ENCODE measurements at places on chromosomes 3 and 15. TPM values are rescaled to one million over a fixed set of nuclear protein-coding genes. Genes with fewer than 3 reads are reported as not detected.

DNA sequence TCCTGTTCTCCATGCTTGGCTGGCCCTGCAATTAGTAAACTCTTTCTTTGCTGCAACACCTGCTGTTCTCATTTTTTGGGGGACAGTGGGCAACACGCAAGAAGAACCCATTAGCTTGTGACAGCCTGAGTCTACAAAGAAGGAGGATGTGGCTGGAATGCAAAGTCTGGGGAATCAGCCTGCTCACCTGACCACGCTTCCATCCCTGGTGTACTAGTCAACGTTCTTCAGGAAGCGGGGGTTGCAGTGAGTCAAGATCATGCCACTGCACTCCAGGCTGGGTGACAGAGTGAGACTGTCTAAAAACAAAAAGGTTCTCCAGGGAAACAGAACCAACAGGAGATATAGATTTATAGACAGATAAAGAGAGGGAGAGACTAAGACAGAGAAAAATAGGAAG lies 27.7 kb upstream of the KBTBD12 start:
- DNase-seq = no peak
- no peaks in the 10 kb centered on the region for H3K36me3 ChIP-seq
- no peaks in the 10 kb centered on the region for H3K4me1 ChIP-seq
- no peak overlapping the region for H3K27ac ChIP-seq

DNA sequence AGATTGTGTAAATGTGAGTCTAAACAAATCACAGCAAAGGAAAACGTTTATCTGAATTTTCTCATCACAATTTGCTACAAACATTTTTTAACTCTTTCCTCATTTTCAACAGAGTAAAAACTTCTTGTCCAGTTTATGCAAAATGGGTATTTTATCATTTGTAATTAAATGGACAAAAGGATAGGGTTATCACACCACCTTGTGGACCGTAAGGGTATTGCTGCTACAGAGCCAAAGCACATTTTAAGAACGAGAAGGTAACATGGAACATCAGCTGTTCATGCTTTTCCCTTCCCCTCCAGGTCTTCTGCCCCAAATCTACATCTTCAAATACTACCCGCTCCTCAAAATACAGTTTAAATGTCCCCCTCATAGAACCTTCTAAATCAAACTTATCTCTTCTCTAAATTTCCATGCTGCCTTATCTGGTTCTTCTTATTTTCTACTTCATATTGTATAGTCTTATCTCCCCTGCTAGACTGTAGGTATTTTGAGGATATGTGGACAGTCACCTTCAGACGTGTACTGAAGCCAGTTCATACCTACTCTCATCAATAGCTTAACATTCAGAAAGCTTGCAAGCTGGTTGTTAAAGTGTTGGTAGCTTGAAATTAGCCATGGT lies 12.8 kb upstream of the SETMAR start:
- H3K27ac ChIP-seq = no peak overlapping the region
- peak; percentile 10 for DNase-seq
- no peaks in the 10 kb centered on the region for H3K4me1 ChIP-seq
- H3K36me3 ChIP-seq = no peaks in the 10 kb centered on the region
- no peaks in the 10 kb centered on the region for H3K27me3 ChIP-seq
- no peak overlapping the region for H3K4me3 ChIP-seq

DNA sequence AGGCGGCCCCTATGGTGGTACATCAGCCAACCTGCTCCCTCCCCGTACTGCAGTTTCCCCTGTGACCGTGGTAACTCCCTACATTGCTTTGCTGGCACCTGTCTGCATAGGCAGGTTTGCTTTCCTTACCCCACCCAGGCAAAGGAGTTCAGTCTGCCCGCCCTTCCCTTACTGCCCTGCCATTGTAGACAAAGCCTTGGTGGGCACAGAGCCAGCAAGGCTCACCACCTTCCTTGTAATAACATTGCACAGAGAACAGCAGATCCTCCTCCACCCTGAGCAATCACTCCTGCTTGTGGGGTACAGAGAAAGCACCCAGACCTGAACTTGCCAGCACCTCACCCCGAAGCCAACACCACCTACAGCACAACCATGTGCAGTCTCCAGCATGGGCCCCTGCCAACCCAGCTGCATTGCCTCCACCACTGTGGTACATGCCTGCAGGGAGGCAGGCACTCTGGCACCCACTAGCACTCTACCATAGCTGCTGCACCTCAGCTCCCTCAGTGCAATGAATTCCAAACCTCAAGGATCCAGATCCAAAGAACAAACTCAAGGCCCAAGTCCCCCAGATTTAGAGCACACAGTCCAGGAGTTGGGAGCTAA lies 192.7 kb upstream of the KCNMB2 start:
- no peaks in the 10 kb centered on the region for H3K27me3 ChIP-seq
- no peaks in the 10 kb centered on the region for H3K36me3 ChIP-seq
- no peak for DNase-seq
- no peaks in the 10 kb centered on the region for H3K4me1 ChIP-seq
- no peak overlapping the region for H3K4me3 ChIP-seq

- H3K36me3 ChIP-seq = no peaks in the 10 kb centered on the region
- H3K4me3 ChIP-seq = no peak overlapping the region
- DNase-seq = peak; percentile 70
- H3K4me1 ChIP-seq = peaks cover 29% of the 10 kb centered on the region
- H3K27ac ChIP-seq = no peak overlapping the region
- no peaks in the 10 kb centered on the region for H3K27me3 ChIP-seq
Observed at GRCh38 chr3:133535971-133536881, 37.3 kb upstream of the CDV3 start.

- no peaks in the 10 kb centered on the region for H3K27me3 ChIP-seq
- peaks cover 11% of the 10 kb centered on the region for H3K4me1 ChIP-seq
- H3K4me3 ChIP-seq = no peak overlapping the region
- H3K36me3 ChIP-seq = 0 out of 3 replicates have a peak, but pooled peaks cover 5% of the 10 kb centered on the region
Observed at GRCh38 chr3:123271466-123272159, 69.9 kb downstream of the SEC22A start.

GRCh38 chr15:91110407-91110806 lies 10.3 kb downstream of the SV2B start:
- peaks cover 4% of the 10 kb centered on the region for H3K27me3 ChIP-seq
- no peaks in the 10 kb centered on the region for H3K4me1 ChIP-seq
- H3K27ac ChIP-seq = no peak overlapping the region
- no peak for DNase-seq
- no peak overlapping the region for H3K4me3 ChIP-seq

DNA sequence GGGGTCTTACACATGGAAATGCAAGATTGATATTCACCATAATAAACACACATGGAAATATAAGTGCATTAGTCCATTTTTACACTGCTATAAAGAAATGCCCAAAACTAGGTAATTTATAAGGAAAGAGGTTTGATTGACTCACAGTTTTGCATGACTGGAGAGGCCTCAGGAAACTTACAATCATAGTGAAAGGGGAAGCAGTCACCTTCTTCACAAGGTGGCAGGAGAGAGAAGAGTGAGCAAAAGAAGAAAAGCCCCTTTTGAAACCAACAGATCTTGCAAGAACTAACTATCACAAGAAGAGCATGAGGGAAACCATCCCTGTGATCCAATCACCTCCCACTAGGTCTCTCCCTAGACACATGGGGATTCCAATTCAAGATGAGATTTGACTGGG lies 111.7 kb upstream of the TP63 start:
- no peaks in the 10 kb centered on the region for H3K27me3 ChIP-seq
- no peaks in the 10 kb centered on the region for H3K4me1 ChIP-seq
- no peak overlapping the region for H3K27ac ChIP-seq
- H3K36me3 ChIP-seq = no peaks in the 10 kb centered on the region

DNA sequence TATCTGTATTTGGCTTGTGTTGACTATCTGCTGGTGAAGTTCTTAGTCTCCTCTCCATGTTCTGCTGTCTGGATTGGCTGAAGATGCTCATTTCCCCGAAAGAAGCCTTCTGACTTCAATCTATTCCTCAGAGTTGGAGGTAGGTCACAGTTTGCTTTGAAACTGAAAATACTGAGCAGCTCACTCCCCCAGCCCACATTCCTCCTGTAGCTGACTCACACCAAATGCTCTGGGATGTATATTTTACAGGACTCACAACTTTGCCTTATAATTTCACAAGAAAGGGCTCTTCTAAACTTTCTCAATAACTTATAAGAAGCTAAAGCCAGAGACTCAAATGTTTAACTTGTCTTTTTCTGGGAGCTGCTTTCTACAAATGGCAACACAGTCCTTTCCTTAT lies 36.3 kb upstream of the SNX4 start:
- H3K4me3 ChIP-seq = no peak overlapping the region
- peaks cover 8% of the 10 kb centered on the region for H3K36me3 ChIP-seq
- H3K4me1 ChIP-seq = no peaks in the 10 kb centered on the region

DNA sequence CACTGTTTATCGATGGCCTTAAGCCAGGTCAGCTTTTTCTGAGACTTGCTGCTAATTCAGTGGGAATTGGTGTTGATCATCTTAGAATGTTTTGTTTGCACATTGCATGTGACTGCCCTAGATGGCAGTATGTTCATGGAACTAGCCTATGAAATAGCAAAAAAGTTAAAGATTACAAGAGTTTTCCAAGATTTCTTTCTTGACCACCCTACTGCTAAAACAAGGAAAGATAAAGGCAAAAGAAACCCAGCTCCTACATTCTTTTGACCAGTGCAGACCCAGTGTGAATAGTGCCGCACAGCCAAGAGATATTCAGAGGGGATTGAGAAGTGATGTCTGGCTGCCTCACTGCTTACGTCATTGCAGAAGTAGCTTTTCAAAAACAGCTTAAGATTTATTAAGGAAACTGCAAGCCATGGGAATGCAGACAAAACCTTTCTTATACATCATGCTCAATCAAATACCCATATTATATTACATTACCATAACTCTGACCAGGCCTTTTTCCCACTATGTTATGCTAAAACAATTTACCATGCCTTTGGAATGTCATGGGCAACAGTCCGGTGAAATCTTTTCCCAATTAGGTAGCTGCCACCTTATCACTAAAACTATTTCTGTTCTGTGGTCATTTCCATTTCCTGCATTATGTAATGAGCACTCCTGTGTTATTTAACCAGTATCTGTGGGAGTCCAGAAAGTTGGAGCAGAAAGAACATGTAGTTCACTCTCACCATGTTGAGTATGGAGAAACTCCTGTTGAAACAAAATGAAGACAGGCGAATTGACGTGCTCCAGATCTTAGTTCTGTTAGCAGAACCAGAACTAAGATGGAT lies 6.0 kb downstream of the PHLDB2 start:
- H3K27ac ChIP-seq = no peak overlapping the region
- peaks cover 58% of the 10 kb centered on the region for H3K4me1 ChIP-seq
- DNase-seq = peak; percentile 9
- no peaks in the 10 kb centered on the region for H3K36me3 ChIP-seq
- H3K4me3 ChIP-seq = no peak overlapping the region
- no peaks in the 10 kb centered on the region for H3K27me3 ChIP-seq

- DNase-seq = no peak
- no peak overlapping the region for H3K27ac ChIP-seq
- H3K4me3 ChIP-seq = no peak overlapping the region
Observed at GRCh38 chr3:15875016-15875689, 77.4 kb upstream of the ANKRD28 start.

DNA sequence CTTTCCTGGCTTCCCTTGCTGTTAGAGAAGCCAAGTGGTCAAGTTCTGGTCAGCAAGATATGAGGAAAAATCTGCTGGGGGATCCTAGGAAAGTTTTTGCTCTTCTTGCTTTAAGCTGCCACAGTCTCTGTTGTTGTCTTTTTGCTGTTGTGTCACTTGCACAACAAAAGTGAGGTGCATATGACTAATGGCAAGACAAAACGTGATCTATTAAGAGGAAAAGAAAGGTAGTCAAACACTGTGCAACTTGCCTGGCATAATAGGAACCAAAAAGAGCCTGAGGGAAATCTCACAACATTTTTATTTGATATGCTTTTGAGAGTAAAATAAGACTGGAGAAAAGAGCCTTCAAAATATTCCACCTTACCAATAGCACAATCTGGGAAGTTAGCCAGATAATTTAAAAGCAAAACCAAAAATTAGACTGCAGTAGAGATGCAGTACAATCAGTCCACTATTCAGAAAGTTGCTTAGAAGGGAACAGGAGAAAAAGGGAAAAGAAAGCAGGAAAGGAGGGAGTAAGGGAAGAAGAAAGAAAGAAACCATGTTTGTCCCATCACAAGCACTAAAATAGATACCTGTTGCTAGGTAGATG lies 110.0 kb upstream of the SLC4A7 start:
- no peaks in the 10 kb centered on the region for H3K36me3 ChIP-seq
- no peaks in the 10 kb centered on the region for H3K27me3 ChIP-seq
- H3K4me1 ChIP-seq = peaks cover 21% of the 10 kb centered on the region

GRCh38 chr3:54123776-54124196 lies 1.4 kb downstream of the CACNA2D3 start:
- H3K27ac ChIP-seq = no peak overlapping the region
- DNase-seq = no peak
- no peaks in the 10 kb centered on the region for H3K4me1 ChIP-seq
- H3K36me3 ChIP-seq = no peaks in the 10 kb centered on the region
- peaks cover 58% of the 10 kb centered on the region for H3K27me3 ChIP-seq

DNA sequence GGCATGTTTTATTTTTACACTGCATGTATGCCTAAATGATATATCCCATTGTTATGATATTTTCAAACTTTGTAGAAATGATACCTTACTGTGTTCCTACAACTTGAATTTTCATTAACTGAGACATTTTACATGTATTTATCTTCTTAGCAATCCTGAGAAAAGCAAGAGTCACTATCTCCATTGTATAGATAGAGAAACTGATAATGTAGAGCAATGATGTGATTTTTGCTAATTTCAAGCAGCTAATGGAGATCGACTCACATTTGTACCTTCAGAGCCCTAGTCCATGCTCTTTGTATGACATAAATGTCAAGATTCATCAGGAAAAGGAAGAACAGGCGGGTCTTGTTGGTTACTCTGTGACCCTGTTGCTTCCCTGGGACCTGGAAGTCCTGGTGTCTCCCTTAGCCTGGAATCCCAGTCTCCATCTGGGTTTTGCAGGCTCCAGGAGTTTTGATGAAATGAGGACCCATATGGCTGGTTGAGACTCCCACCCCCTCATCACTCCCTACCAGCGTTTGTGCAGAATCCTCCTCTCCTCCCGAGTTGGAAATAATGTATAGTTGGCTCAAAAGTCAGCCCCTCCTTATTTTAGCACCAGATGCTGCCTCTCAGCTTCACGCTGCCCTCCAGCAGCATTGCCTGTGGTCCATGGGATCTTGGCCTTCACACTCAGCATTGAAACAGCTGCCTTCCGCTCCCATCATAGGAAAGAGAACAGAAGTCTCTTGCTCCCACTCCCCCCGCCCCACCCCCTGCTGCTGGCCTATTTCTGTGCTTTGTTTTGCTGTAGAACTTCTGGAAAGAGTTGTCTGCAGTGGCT lies 67.1 kb downstream of the APBA2 start:
- H3K27me3 ChIP-seq = no peaks in the 10 kb centered on the region
- peaks cover 1% of the 10 kb centered on the region for H3K4me1 ChIP-seq
- no peak overlapping the region for H3K27ac ChIP-seq
- H3K4me3 ChIP-seq = no peak overlapping the region
- DNase-seq = no peak
- no peaks in the 10 kb centered on the region for H3K36me3 ChIP-seq

- H3K4me1 ChIP-seq = no peaks in the 10 kb centered on the region
- no peaks in the 10 kb centered on the region for H3K27me3 ChIP-seq
- H3K27ac ChIP-seq = no peak overlapping the region
- no peak for DNase-seq
Observed at GRCh38 chr3:13869761-13870343, 10.0 kb downstream of the WNT7A start.

The STRA6 gene
- 2.1 TPM for total RNA-seq

The HMCES gene
- total RNA-seq = 37.5 TPM

The SPINK8 gene
- not detected for total RNA-seq
